ENCODE measurements at places on chromosomes 1 and 21.

DNA sequence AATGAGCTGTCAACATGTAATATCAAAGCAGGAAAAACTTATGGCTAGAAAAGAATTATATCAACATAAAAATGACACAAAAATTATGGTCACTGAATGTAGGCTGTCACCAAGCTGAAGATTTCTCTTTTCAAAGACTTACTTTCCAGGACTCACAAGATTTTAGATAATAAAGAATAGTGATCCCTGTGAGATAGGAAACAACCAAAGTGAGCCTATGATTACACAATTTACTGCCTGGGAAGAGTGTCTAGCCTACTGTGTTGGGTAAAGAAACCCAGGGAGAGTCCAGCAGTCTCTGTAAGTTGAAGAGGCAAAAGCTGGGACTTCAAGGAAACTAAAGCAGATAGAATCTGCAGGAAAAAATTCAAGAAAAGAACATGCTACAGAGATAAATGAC is 20.2 kb upstream of the RGS1 start:
- no peak for DNase-seq

DNA sequence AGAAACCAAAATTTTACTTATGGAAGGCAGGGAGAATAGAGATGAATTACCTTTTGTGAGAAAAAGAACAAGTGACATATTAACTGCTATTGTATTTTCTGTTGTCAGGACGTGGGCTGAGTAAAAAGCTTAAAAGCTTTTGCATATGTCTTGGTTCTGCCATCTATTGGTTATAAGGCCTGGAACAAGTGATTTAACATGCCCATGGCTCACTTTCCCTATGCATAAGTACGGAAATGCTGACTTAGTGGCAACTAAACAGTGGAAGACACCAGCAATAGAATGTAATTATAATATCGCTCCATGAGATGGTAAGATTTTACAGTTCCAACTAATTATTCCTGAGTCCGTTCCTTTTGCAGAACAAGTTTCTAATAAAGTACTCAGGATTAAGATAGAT is 6.7 kb upstream of the CTSS start:
- DNase-seq, result no peak

- DNase-seq, result no peak
Observed at GRCh38 chr1:103948526-103948925, 198.8 kb downstream of the AMY1C start.

DNA sequence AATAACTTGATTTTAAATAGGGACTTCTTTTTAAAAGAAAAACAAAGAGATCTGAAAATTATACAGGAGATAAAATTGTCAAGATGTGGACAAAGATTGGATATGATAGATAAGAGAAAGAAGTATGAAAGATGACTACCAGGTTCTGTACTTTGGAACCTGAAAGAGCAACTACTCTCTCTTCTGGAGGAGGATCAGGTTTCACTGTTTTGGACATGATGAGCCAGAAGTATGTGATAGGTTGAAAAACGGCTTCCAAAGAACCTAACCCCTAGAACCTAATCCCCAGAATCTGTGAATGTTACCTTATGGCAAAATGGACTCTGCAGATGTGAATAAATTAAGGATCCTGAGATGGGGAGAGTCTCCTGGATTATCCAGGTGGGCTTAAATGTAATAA is 26.2 kb downstream of the RSBN1 start:
- no peak for DNase-seq

DNA sequence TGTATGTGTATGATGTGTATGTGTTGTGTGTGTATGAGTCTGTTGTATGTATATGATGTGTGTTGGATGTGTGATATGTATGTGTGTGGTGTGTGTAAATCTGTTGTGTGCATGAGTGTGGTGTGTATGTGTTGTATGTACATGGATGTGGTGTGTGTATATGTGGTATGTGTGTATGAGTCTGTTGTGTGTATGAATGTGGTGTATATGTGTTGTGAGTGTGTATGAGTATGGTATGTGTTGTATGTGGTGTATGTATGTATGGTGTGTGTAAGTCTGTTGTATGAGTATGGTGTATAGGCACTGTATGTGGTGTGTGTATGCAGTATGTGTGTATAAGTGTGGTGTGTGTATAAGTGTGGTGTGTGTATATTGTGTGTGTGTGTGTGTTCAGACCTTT is 95.0 kb downstream of the PLXNA2 start:
- DNase-seq, result no peak

- no peak for DNase-seq
Observed at GRCh38 chr1:164641353-164641730, 82.4 kb downstream of the PBX1 start.

DNA sequence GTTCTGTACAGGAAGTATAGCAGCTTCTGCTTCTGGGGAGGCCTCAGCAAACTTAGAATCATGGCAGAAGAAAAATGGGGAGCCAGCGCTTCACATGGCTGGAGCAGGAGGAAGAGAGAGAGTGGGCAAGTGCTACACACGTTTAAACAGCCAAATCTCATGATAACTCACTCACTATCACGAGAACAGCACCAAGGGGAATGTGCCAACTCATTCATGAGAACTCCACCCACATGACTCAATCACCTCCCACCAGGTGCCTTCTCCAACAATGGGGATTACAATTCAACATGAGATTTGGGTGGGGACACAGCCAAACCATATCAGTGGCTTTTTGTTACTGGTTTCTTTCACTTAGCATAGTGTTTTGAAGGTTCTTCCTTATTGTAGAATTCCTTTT is 138.6 kb downstream of the SYT14 start:
- no peak for DNase-seq

All from CD4-positive, alpha-beta T cell treated with Interleukin-10 for 1 hour (primary cell).